Kasumi-1 (cell line): ENCODE measurements at places on chromosomes 2 and 18.

- DNase-seq, result no peak
These were observed 20.5 kb downstream of the IL18R1 start for GRCh38 chr2:102376052-102376591.

DNA sequence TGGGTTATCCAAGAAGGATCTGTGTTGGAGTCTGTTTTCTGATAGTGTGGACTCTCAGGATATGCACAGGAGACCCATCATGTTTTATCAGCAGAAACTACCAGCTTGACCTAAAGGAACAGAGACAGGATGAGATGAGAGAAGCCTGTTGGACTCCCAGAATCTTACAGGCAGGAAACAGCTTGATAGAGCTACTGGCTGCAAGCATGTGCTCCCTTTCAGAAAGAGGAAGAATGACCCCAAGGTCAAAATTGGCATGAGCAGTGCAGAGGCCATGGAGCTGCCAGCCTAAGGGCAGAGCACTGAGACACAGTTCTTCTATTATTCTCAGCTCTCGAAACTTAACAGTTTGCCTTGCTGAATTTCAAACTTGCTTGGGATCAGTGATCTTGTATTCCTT is 135.2 kb upstream of the NFATC1 start:
- DNase-seq, result peak; percentile 40

GRCh38 chr2:2226326-2226725 is 104.7 kb downstream of the MYT1L start:
- no peak for DNase-seq

- DNase-seq, result no peak
These were observed 122.5 kb upstream of the LTBP1 start for GRCh38 chr2:32824070-32824809.

DNA sequence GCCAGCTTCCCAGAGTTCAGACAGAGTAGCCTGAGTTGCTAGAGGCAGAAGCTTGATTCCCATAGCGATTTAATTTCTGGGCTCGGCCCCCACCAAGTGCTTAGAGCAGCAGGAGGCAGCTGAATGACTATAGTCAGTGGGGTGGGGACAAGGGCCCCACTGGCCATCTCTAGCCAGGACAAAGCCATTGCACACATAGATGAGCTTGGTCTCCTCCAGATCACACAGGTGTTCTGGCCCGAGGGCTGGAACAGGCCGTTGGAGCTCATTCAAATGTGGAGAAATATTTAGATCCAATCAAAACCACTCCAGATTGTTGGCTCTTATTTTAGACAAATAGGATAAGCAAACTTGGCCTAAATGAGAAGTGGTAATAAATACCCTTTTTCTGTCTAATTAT is 287.3 kb upstream of the NCKAP5 start:
- no peak for DNase-seq

GRCh38 chr2:137937778-137938177 is 26.5 kb upstream of the HNMT start:
- no peak for DNase-seq

DNA sequence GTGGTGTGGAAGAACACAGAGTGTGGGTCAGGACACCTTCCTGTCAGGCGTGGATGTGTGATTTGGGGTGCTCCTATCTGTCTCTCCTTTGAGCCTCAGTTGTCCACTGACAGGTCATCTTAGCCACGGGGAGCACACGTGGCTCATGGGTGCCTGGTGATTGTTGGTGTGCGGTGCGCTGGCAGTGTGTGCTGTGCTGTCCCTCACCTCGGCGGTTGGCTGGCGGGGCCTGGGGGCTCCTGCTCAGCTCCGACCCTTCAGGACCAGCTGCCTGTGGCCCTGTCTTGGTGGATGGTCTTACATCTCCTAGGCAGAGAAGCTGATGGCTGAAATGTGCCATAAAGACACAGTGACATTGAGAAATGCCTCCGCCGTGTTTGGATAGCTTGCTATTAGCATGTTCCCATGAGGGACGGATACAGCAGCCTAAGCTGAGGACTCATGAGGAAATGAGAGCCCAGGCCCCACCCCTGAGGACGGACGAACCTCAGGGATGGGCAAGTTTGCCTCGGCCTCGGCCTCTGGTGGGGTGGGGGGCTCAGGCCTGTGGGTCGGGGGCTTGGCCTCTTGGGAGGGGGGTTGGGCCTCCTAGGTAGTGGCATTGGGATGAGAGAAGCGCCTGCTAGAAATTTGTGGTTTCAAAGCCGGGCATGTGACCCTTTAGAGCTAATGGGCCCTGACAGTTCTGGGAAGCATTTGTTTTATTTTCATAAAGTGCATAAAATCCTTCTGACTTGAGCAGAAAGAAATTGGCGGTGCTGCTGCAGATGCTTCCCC is 20.3 kb upstream of the ASB1 start:
- DNase-seq, result no peak

DNA sequence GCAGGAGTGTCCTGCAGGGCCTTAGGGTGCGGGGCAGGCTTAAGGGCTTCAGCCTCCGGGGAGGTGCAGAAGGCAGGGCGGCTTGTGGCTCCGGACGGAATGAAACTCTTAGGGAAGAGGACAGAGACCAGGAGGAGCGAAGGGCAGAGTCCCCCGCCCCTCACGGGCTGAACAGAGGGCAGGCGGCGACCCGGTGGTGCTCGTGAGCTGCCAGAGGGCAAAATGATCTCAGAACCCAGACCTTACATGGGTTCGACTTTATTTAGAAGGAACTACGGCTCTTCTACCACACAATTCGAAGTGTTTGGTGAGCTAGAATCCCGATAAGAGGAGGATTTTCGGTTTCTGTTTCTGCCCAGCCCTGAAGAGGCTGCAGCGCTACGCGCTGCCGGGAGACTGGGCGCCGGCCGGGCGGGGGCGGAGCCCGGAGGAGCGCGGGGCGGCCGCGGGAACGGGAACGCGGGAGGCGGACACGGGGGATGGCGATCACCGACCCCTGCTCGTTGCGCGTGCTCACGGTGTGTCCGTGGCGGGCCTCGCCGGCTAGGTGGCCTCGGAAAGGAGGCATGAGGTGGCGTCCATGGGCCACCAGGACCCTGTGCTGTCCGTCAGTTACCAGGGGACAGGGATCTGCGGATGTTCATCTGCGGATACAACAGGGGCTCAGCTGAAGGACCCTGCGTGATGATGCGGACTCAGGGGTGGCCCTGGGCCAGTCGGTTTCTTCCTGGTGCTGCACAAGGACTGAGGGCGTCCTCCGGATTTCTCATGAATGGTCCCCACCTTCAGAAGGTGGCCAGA is 4.2 kb upstream of the SP100 start:
- no peak for DNase-seq

- DNase-seq, result no peak
These were observed 22.6 kb upstream of the TRIM43 start for GRCh38 chr2:95569170-95569569.

DNA sequence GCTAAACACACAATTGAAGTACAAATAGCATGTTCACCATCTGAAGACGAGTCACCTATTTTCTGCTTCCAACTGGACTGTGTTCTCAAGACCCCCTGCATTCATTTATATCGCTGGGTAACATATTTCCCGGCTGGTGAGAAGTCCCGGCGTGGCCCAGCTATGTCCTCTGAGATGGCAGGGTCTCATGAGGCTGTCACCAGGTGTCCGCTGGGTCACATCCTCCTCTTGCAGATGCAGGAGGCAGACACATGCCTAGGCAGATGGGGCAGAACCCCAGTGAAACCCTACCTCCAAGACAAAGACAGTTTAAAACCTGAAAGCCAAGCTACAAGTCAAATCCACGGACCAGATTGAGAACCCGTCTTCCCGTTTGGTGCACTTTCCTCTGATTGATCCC is 36.8 kb upstream of the UBE2F start:
- DNase-seq, result no peak

- no peak for DNase-seq
These were observed 4.4 kb upstream of the RNF103 start for GRCh38 chr2:86628091-86628522.

GRCh38 chr2:95669441-95669991 is 77.7 kb downstream of the TRIM43 start:
- DNase-seq, result peak; percentile 48

DNA sequence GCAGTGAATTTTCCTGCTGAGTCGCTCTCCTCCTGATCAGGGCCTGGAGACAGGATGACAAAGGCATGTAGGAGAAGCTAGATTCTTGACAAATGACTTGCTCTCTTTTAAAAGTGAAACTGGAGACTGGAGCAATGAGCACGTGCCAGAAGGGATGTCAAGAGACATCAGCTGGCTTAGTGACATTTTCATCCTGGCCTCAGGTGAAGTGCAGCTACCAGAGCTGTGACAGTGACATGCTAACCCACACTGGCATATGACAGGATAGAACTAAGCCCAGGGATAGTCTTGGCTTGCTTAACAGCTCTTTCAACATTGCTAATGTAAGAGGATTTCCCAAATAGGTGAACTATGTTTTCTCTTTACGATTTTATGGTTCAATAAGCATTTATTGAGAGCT is 757.5 kb upstream of the DDX18 start:
- DNase-seq, result no peak

- DNase-seq, result no peak
These were observed 33.6 kb downstream of the APCDD1 start for GRCh38 chr18:10488017-10488416.

DNA sequence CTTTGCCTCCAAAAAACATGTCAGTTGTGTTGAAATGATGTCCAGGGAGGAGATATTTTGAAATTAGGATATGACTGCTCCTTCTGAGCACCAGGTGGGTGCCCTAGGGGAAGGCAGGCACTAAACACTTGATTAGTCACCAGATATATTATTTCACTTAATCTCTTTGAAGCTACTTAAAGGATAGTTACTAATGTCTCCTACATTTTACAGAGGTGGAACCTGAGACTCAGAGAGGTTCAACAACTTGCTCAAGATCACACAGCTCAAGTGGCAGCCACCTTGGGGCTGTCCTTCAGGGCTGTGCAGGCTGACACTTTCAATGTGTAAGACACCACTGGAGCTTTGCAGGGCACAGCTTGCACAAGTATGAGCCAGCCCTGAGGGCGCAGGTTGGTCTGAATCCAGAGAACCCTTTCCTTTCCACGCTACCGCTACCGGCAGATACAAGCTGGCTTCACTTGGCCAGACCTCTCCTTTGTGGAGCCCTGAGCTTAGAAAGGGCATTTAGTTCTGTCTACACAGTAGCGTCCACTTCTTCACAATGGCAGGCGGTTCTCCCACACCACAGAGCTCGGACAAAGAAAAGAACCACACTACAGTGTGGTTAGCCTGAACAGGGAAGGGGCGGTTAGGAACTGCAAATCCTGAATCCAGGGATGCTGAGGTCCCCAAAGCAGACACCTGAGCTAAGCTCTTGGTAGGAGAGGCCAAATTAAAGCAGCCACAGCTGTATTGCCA is 16.4 kb downstream of the ALPK2 start:
- no peak for DNase-seq

- DNase-seq, result no peak
These were observed 10.0 kb downstream of the PRELID3A start for GRCh38 chr18:12417687-12418086.

DNA sequence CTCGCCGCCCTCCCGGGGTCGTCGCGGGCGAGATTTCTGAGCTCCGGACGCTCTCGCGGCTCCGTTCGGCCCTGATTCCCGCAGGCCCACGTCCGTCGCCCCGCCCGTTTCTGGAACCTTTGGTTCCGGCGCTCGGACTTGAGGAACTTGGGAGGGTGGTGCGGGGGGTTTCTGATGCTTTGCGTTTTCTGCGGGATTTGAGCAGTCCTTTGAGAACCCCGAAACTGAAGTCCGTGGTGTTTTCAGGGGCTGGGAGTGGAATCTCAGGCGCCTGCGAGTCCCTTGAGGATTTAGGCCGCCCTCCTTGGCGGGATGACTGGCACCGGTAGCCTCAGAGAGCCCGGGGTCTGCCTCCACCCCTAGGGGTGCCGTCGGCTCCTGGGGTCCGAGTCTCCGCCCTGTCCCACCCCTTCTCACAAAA is 336 bp downstream of the THNSL2 start:
- DNase-seq, result no peak

DNA sequence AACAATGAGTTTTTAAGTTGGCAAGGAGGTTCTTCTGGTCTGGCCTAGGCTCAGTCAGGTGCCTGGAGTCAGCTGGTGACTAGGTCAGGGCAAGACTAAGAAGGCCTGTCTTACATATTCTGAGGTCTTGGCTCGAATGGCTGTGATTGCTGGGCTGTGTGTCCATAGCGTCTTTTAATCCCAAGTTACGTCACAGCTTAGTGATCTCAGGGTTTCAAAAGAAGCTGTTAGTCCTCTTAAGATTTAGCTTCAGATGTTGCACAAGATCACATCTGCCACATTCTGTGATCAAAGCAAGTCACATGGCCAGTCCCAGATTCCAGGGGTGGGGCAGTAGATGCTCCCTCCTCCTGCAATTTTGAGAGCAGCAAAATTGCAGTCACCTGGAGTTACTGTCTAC is 61.3 kb downstream of the PKP4 start:
- no peak for DNase-seq

DNA sequence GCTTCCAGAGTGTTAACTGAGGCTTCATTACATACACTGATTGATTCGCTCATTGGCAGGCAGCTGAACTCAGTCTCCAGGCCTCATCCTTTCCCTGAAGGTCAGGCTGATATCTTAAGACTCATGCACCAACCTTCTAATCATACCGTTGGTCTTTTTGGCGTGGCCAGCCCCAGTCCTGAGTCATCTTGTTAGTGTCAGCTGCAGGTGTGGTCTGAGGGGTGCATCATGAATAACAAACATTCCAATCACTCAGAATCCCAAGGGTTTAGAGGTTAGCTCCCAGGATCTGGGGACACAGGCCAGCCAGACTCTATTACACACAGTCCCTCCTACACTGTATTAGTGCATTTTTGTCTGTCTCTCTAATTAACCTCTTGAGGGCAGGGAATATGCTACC is 271.5 kb downstream of the HRH4 start:
- no peak for DNase-seq

GRCh38 chr2:190947711-190948251 is 66.2 kb downstream of the STAT1 start:
- peak; percentile 84 for DNase-seq

- no peak for DNase-seq
These were observed 113.6 kb downstream of the ETAA1 start for GRCh38 chr2:67510745-67511144.

- no peak for DNase-seq
These were observed 47.2 kb downstream of the SDC1 start for GRCh38 chr2:20177556-20178248.

DNA sequence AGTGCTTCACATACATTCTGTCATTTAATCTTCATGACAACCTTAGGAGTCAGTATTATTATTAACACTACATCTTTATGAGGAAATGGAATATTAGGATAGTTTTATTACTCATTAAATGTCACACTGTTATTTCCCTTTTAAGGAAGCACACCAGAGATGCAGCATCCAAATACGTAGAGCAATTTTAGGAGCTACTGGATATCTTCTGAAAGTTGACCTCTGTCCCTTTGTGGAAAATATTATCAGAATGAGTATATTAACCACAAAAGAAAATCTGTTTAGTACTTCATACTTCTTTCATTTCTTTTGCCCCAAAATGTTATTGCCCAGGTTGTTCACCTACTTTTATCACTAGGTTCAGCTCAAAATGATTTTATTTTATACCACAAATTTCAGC is 72.9 kb upstream of the APCDD1 start:
- DNase-seq, result no peak
